ENCODE measurements at places on chromosomes 13 and 19.

DNA sequence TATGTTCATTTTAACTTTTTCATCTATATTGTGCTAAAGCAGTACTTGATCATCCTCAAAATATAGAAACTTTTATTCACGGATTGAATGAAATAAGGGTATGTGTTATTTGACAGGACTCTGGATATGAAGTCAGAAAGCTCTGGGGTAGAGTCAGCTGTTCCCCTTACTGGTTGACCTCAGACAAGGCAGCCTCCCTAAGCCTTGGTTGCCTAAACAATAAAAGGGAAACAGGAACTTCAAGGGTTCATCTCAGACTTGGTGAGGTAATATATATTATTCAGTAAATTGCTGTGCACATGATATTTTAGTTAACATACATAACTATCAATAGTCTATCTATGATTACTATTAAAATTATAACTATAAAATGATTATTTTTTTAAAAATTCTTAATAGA is 13.6 kb downstream of the POLR1D start:
- DNase-seq = no peak

- DNase-seq = no peak
Observed at GRCh38 chr13:52980695-52981094, 47.9 kb upstream of the OLFM4 start.

- no peak for DNase-seq
Observed at GRCh38 chr13:111409413-111409812, 89.0 kb downstream of the TEX29 start.

GRCh38 chr19:33601583-33601982 is 20.2 kb upstream of the CHST8 start:
- DNase-seq = no peak

- no peak for DNase-seq
Observed at GRCh38 chr13:113916330-113916815, 52.5 kb upstream of the GAS6 start.

- no peak for DNase-seq
Observed at GRCh38 chr13:91405240-91405639, 6.8 kb downstream of the GPC5 start.

- DNase-seq = no peak
Observed at GRCh38 chr19:33467851-33468250, 53.7 kb downstream of the PEPD start.

GRCh38 chr13:49938314-49938713 is 2.2 kb upstream of the SPRYD7 start:
- no peak for DNase-seq

- DNase-seq = no peak
Observed at GRCh38 chr13:31504918-31505317, 234.4 kb upstream of the RXFP2 start.

GRCh38 chr19:8373867-8374813 is 10.2 kb downstream of the ANGPTL4 start:
- no peak for DNase-seq

DNA sequence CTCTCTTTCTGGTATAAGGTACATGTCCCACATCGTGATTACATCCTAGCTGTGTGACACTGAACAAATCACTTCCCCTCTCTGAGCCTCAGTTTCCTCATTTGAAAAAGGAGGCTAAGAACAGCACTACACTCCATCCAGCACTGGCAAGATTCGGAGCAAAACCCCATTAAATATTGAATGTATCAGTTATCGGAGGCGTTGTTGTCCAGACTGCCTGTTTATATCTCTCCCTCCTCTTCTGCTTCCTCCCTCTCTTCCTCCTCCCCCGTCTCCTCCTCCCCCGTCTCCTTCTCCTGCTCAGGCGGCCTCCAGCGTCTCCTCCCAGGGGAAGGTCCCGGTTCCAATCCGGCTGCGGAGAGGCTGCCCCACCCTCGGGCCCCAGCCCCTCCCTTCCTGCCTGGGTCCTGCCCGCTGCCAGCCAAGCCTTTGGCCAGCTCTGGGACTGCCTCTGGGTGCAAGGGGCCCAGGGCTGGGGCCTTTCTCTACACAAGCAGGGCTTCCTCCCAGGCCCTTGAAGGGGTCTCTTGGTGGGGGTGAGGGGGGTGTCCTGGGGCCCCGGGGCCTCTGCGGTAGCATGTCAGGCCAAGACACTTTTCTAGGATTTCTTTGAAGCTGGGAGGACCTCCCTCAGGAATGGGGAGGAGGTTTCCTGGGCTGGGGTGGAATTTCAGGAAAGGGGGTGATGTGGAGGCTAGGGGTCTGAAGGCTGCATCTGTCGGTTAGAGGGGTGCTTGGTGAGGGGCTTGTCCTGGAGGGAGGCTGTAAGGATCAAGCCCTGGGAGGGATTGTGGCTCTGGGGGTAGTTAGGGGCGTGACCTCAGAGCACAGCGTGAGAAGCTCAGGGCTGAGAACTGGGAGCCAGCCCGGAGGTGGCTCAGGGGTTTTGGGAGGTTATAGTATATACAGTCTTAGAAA is 1.9 kb downstream of the RRAS start:
- DNase-seq = no peak

- DNase-seq = no peak
Observed at GRCh38 chr13:106484537-106485193, 50.8 kb downstream of the EFNB2 start.

- DNase-seq = no peak
Observed at GRCh38 chr19:1259876-1260748, 9.0 kb upstream of the CIRBP start.

- no peak for DNase-seq
Observed at GRCh38 chr13:28707629-28708427, 10.9 kb downstream of the SLC46A3 start.

GRCh38 chr19:22257381-22257780 is 28.9 kb upstream of the ZNF729 start:
- DNase-seq = no peak

DNA sequence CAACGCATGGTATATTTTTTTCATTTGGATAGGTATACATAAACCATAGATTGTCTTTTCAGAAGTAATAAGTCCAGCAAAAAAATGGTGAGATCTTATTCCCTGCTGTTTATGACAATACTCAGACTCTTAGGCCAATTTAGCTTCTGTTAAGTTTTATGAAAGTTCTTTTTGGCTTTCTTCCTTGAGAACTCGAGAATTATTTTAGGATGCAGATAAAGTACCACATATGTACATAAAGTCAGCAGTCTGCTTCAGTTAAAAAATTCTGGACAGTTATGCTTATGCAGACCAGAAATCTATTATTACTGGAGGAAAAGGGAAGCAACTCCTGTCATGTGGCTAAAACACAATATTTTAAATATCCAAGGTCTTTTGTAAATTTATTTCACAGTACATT is 422.9 kb downstream of the GPC6 start:
- DNase-seq = no peak

DNA sequence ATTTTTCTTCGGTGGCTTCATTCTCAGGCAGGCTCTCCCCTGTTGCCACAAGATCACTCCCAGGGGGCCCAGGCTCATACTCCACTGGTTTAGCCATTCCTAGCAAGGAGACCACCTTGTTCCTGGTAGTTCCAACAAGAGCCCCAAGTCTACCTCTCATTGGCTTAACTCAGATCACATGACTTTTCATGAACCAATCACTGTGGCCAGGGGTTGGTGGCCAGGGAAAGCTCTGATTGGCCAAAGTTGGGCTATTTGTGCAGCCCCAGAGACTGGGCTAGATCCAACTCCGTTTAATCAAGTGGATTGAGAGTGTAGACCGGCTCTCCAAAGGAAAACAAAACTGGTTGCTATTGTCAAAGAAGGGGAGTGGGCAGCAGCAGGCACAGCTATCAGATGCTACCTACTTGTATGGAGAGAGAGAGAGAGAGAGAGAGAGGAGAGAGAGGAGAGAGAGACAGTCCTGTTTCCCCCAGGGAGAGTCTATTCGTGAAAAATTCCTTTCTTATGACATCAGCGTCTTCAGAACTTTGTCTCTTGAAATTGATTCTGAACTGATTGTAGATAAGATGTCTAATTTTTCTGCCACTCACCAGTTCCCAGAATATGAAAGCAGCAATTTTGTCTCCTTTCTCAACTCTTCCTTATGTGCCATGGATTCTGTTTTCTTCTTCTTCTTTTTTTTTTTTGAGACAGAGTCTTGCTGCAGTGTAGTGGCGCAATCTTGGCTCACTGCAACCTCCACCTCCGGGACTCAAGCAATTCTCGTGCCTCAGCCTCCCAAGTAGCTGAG is 5.9 kb downstream of the CEACAM19 start:
- no peak for DNase-seq

- no peak for DNase-seq
Observed at GRCh38 chr13:74217811-74218210, 83.6 kb upstream of the KLF12 start.

- no peak for DNase-seq
Observed at GRCh38 chr19:37845932-37846331, 60.5 kb downstream of the WDR87 start.

DNA sequence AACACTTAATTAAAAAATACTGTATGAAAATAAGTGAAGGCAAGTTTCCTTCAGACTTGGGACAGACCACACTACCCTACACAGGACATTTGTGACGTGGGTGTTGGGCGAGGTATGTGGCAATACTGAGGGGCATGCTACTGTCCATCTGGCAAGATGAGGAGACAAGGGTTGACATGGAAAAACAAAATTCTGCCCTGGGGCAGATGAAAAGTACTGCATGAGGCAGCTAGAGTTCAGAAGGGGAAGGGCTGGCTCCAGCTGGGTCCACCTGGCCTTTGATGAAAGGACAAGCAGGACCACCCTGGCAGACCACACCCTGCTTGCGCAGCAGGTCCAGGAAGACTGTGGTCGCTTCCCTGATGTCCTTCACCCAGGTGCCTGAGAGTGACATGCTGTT is 43.2 kb downstream of the LATS2 start:
- no peak for DNase-seq

DNA sequence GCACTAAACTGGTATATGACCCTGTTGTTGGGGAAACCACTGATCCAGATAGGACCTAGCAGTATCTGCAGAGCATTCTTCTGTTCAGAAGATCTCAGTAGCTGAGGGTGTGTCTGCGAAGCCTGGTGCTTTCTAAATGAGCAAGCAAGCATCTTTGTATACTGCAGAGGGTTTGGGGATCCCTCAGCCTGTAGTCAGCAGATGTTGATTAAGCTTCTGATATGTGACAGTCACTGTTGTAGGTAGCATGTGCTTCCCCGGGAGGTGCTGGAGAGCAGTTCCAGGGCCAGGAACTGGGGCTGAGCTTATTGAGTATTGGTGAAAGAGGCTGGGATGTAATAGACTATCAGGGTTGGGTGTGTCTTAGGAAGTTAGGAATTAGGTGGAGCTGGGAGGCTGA is 1.5 kb downstream of the SCAF1 start:
- DNase-seq = no peak

- DNase-seq = no peak
Observed at GRCh38 chr13:29909081-29909730, 58.8 kb upstream of the UBL3 start.

DNA sequence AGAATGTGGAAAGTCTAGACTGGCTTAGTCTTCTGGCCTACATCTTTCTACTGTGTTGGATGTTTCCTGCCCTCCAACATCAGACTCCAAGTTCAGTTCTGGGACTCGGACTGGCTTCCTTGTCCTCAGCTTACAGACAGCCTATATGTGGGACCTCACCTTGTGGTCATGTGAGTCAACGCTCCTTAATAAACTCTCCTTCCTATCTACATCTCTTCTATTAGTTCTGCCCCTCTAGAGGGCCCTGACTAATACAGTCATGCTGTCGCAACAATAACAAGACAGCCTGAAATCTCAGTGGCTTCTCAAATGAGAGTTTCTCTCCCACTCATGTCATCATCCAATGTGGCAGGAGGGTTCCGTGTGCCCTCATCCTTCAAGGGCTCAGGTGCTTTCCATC is 347.8 kb downstream of the MZT1 start:
- DNase-seq = no peak

GRCh38 chr13:111489301-111489700 is 168.9 kb downstream of the TEX29 start:
- no peak for DNase-seq

DNA sequence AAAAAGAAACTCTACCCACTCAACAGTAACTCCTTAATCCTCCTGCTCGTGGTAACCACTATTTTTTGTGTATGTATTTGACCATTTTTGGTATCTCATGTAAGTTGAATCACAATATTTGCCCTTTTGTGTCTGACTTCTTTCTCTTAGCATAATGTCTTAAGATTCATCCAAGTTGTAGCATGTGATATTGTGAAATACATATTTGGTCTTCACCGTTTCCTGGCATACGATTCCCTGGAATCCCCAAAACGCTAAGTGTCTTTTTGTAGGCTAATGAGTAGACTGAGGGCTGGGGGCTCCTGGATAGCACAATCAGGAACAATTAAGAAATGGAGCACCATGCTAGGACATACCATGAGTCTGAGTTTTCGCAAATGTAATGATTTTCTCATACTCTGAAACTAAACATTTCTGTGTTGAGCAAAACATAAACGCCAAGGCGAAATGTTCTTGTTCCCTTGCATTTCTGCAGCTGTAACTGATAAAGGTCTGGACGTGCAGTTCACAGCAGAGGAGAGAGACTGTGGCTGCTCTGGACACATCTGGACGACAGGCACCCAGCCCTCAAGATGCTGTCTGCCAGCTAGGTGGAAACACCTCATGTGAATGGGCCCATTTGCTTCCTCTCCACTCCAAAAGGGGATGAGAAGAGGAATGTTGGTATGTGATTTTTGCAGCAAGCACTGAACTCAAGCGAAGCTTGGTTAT is 38.4 kb downstream of the BRD4 start:
- DNase-seq = no peak

- no peak for DNase-seq
Observed at GRCh38 chr13:33796095-33796494, 21.9 kb upstream of the RFC3 start.

DNA sequence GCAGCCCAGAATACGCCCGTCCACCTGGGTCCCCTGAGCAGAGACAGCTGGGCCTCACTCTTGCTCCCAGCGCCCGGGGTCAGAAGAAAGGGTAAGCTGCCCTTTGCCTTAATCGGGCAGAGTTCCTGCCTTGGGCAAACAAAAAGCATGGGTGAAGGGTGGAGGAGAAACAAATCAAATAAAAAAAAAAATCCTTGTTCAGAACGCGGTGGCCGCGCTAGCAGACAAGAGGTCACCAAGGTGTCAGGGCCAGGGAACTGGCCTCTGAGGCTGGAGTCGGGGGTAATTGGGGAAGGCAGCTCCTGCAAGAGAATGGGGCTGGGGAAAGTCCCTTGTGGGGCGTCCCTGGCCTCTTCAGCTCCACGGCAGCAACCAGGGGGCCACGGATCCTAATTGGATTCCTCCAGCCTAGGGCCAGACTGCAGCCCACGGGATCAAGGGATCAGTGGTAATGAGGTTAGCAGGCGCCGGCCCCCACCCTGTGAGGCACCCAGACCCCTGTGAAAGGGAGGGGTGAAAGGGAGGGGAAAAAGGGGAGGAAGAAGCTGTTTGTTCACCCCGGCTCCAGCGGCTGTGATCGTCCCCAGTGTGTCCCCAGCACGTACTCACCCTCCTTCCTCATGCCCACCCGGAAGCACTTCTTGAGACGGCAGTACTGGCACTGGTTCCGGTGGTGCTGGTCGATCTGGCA is 5.5 kb downstream of the NR2F6 start:
- DNase-seq = no peak

GRCh38 chr19:41691268-41691970 is 3.3 kb upstream of the CEACAM7 start:
- no peak for DNase-seq

GRCh38 chr13:96431044-96431581 is 341.2 kb downstream of the HS6ST3 start:
- no peak for DNase-seq

GRCh38 chr13:93254775-93255174 is 28.2 kb downstream of the GPC6 start:
- DNase-seq = no peak

GRCh38 chr19:54430306-54431254 is 15.3 kb downstream of the TTYH1 start:
- peak; percentile 12 for DNase-seq
